ENCODE measurements at places on chromosomes 6 and 20.

- no peak for DNase-seq
Observed at GRCh38 chr6:164344801-164345291, 930.3 kb downstream of the QKI start.

GRCh38 chr6:132060591-132060990 is 109.4 kb upstream of the CCN2 start:
- DNase-seq, result no peak

DNA sequence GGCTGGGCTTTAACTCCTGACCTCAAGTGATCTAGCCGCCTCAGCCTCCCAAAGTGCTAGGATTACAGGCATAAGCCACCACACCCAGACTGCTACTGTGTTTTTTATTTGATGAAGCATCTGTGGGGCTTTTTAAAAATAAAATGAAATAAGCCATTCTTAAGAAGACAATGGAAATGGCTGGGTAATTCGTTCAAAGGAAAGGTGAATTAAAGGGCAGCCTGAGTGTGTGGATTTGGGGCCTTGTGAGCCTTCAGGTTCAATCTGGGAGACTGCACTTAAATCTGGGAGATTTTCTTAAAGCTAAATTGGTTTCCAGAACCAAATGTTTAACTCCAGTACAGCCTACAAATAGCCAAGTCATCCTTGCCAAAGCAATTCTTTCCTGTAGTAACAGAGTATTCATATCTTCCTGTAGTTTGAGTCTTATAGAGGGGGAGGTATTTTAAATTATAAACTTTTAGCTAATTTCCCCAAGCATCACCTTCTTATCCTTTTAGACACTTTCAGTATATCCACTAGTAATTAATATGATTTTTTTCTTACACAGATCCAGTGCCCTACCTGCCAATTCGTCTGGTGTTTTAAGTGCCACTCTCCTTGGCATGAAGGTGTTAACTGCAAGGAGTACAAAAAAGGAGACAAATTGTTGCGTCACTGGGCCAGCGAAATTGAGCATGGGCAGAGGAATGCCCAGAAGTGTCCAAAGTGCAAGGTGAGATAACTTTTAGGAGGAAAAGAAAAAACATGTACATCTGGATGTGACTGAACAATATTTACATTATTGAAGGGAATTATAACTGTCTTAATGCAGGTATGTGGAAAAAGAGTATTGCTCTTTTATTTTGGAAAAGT is 95.4 kb downstream of the RNF217 start:
- DNase-seq, result no peak

DNA sequence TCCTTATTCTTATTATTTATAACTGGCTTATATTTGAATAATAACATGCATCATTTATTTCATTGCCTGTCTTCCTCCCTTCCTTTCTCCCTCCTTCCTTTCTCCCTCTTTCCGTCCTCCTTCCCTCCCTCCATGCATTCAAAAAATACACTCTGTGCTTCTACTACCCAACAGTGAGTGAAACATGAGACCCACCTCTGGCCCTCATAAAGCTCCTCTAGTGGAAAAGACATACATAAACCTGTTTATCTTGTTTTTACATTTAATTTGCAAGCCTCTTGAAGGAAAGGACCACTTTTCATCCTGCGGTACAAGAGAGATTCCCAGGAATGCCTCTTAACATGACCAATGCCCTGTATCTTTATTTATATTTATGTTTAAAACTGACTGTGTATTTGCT is 21.8 kb upstream of the ISM1 start:
- DNase-seq, result no peak

DNA sequence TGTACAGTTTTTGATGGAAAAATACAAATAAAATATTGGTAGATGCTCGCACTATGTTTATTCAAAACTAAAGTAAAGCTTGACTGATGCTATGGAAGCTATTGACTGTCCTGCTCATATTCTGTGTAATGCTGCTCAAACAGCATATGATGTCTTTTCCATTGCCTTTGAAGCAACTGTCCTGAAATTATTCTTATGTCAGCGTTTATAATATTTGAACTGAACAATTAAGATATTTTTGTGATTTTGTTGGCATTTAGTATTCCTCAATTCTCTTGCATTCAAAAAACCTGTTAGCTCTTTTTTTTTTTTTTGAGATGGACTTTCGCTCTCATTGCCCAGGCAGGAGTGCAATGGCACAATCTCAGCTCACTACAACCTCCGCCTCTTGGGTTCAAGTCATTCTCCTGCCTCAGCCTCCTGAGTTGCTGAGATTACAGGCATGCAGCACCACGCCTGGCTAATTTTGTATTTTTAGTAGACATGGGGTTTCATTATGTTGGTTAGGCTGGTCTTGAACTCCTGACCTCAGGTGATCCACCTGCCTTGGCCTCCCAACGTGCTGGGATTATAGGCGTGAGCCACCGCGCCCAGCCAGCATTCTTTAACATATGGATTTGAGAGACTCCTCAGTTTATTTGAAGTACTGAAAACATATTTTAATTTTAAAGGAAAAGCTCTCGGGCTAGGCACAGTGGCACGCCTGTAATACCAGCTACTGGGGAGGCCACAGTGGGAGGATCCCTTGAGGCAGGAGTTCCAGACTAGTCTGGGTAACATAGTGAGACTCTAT is 5.3 kb upstream of the DNAAF9 start:
- DNase-seq, result no peak

GRCh38 chr6:133594652-133595110 is 294.2 kb upstream of the TCF21 start:
- DNase-seq, result no peak

GRCh38 chr20:61744691-61745396 is 320.8 kb downstream of the TAF4 start:
- no peak for DNase-seq

Data from sciatic nerve (tissue), 2 donors.